ENCODE measurements at places on chromosomes 2 and 18.

DNA sequence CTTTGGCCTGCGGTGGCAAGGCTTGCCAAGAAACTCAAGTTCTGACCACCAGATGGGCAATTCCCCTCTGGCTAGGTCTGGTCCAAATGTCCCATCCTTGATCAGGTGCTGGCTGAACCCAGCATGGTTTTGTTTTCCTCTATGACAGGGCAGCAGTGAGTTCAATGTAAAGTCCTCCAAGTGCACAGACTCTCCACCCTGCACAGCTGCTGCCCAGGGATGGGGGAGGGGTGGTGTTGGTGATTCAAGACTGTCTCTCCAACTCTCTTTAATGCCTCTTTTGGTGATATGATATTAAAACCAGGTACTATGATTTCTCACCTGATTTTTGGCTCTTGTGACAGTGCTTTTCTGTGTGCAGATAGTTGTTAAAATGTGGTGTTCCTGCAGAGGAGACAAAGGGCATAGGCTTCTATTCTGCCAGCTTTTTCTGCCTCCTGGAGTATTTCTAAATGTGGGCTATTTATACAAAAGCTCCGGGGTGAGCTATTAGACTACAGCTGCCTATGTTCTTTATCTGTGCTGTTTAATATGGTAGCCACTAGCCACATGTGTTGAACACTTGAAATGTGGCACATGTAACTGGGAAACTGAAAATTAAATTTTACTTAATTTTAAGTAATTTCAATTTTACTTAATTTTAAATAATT, 64.0 kb upstream of the STK39 start:
- no peak for DNase-seq

DNA sequence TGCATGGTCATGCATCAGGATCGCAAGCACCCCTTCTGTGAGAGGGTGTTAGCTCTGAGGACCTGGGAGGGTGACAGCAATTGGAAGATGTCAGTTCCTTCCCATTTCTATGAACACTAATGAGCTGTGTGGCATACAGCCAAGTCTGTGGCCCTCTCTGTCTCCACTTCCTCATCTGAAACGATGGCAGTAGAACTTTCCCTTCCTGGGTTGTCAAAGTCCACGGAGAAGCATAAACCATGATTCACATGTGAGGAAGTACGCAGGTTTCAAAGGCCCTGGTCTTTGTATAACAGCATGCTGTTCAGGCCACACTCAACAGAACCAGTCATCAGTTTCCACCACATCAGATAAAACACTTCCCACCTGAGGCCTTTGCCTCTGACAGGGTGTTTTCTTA, 167.4 kb upstream of the RAB6C start:
- DNase-seq: no peak

GRCh38 chr2:217091531-217091930, 231.7 kb upstream of the TNP1 start:
- DNase-seq: no peak

- DNase-seq: no peak
Measured at GRCh38 chr2:64946769-64947247, 42.4 kb upstream of the SLC1A4 start.

DNA sequence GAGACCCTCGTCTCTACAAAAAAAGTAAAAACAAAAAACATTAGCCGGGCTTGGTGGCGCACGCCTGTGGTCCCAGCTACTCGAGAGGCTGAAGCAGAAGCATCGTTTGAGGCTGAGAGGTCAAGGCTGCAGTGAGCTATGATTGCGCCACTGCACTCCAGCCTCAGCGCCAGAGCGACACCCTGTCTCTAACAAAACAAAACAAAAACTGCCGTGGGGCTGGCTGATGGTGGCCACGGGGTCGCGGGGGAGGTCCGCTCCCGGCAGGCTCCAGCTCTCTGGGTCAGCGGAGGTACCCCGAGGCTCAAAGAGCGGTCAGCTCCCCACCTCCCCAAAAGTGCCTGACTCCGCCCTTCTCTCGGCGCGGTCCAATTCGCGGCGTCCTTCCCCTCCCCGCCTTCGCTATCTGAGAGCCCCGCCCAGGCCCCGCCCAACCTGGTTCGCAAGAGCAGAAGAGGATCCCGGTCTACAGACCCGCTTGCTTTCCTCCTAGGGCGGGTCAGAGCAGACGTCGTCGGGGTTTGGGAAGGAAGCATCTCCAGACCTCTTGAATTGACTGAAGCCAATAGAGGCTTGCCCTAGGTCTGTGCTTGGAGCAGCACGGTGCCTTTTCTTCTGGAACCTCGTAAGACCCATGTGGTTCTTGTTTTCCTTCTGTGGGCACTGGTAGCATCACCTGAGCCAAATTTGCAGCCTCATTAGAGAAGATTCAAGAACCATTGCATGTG, 7.8 kb downstream of the RAX start:
- no peak for DNase-seq

- DNase-seq: no peak
Measured at GRCh38 chr18:48781163-48781987, 169.4 kb downstream of the SMAD7 start.

DNA sequence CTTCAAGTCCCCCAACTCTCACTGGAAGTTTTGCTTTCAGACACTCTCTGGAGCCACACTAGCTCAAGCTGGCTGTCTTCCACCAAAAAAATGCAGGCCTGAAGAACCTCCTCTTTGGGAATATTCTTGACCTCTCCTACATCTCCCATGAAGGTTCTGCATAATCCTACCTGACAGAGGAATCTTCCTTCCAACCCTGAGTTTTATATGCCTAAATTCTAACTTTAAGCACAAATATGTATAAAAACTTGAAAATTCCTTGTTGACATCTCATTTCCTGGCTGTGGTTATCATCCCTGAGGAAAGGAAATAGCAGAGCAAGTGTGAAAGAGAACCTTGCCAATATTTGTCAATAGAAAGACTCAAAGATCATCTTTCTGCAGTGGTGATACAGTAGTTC, 249.0 kb downstream of the LPIN1 start:
- DNase-seq: no peak

- no peak for DNase-seq
Measured at GRCh38 chr2:219332542-219332941, at the start of gene RESP18. RESP18 (minus strand) TSS chr2:219332744.

DNA sequence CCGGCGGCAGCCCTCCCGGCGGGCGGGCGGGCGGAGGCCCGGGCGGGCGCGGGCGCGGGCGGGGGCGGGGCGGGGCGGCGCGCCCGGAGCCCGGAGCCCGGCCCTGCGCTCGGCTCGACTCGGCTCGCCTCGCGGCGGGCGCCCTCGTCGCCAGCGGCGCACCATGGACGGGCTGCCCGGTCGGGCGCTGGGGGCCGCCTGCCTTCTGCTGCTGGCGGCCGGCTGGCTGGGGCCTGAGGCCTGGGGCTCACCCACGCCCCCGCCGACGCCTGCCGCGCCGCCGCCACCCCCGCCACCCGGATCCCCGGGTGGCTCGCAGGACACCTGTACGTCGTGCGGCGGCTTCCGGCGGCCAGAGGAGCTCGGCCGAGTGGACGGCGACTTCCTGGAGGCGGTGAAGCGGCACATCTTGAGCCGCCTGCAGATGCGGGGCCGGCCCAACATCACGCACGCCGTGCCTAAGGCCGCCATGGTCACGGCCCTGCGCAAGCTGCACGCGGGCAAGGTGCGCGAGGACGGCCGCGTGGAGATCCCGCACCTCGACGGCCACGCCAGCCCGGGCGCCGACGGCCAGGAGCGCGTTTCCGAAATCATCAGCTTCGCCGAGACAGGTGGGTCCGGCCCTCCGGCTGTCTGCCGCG, at the start of gene INHBB:
Gene INHBB, plus strand, starts transcription at position 111 of the 641 bp plus-strand sequence. Its CDS starts 53 bp downstream, at position 164.
- no peak for DNase-seq

GRCh38 chr2:240341064-240341463, 94.4 kb upstream of the GPC1 start:
- no peak for DNase-seq

DNA sequence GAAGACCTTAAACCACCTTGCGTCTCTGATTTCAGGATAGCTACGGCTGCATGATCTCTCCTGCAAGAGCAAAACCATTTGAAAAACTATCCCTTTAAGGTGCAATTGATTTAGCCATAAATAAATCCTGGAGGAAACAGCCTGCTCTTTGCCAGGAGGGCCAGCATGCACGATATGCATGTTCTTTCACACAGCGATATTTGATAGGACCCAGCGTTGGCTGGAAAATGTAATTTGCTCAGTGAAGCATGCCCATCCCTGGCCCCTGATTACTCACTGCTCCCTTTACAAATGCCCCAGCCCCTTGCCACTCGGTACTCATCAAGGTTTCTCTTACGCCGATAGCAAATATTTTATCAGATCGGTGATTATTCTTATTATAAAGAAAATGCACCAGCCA, 315.4 kb downstream of the CDH2 start:
- DNase-seq: no peak

DNA sequence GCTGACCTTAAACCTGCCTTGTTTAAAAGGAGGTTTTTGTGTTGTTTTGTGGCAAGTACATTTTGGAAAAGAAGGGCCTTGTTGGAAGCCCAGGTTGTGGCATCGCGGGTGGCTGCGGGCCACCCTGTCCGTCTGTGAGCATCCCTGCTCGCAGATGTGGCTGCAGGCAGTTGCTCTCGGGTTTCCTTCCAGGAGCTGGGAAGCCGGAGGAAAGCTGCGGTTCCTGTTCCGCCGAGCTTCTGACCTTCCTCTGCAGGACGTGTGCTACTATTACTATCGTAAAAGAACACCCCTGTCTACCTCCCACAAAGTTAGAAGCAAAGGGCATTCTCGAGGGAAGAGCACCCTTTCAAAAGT, 766 bp downstream of the MFF start:
- DNase-seq: no peak

- DNase-seq: no peak
Measured at GRCh38 chr2:208872591-208872990, 466.0 kb downstream of the PTH2R start.

GRCh38 chr2:27714851-27715291, 51.2 kb downstream of the SLC4A1AP start:
- no peak for DNase-seq

DNA sequence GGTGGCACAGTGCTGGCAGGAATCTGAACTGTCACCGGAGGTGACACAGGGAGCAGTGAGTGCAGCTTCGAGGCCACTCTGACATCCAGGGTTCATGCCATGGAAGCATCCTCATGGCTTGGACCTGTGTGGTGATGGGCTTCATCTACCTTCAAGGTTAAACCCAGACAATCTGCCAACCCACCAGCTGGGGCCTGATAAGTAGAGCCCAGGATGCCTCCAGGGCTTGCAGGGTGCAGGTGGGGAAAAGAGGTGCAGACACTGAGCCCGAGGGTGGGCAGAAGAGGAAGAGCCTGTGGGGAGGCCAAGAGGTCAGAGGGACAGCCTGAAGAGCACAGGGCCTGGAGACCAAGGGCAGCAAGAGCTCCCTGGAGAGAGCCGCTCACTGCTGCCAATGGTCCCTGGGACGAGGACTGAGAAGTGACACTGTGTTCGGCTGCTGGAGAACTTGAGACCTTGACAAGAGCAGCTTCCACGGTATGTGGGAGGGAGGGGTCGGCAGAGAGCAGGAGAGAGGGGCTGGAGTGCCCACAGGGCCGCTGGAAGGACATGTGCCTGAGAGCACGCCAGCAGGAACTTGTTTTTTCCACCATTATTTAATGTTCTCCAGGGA, 8.1 kb upstream of the HES6 start:
- DNase-seq: no peak

GRCh38 chr2:194545978-194546377, 1111.0 kb upstream of the SLC39A10 start:
- DNase-seq: no peak

- no peak for DNase-seq
Measured at GRCh38 chr2:137117385-137117784, 352.0 kb downstream of the THSD7B start.

- DNase-seq: no peak
Measured at GRCh38 chr2:96501471-96501874, 3.7 kb downstream of the NEURL3 start.

DNA sequence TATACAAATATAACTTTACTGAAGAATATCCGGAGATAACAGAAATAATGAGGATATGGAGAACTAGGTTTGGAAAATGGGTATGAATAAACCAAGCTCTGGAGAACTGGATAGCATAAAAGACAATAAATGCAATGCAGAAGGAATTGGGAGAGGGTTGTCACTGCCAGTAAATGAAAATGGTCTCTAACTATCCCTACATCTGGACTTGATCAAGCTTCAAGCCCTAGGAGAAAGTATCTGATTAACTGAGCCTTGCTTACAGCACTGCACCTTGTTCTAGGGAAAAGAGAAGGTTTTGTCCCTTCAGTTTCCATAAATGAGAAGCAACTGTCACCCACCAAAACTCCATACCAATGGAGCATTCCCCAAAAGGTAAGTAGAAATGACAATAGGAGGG, 514.6 kb upstream of the ZEB2 start:
- no peak for DNase-seq

DNA sequence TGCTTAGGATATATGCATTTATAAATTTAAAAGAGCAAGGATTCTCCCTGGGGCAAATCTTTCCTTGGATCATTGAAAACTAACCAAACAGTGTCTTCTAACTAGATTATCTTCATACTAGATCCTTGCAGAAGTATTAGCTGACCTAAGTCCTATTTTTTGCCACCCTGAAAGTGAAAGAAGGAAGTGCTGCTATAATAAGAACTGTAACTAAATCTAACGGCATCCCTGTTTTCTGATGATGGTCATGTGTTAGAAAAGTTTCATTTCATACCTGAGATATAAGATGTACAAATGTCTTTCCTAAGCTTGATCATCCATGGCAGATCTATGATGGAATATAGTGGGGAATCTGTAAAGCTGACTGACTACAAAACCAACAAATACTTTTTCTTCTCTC, 102.7 kb downstream of the MAP2 start:
- DNase-seq: no peak

DNA sequence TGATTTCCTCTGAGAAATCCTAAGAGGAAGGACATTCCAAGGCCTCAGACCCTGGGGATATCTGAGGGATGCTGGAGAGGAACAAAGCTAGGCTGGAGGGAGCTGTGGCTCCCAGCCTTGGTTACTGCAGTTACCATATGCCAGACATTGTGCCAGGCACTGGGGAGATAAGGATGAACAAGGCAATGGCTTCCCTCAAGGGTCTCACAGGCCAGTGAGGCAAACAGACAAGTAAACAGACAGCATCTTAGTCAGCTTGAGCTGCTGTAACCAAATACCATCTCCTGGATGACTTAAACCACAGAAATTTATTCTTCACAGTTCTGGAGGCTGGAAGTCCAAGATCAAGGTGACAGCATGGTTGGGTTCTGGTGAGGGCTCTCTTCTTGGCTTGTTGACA, 91.8 kb downstream of the SKA1 start:
- no peak for DNase-seq

- DNase-seq: no peak
Measured at GRCh38 chr2:190069936-190070696, 7.6 kb upstream of the MSTN start.

DNA sequence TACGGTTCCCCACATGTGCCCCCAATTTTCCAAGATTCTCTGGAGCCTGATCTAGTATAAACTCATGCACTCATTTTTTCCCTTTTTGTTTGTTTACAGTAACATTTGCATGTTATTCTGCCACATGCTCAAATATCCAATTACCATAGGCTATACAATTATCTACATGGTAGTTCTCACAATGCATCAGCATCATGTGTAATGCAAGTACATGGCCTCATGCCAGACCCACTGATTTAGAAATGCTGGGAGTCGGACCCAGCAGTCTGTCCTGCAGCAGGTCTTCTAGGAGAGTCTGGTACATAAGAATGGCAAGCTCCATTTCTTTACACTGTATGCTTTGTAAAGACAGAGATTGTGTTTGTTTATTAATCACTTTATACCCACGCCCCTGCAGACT, 107.7 kb downstream of the CBLN2 start:
- DNase-seq: no peak

- DNase-seq: no peak
Measured at GRCh38 chr2:183035298-183035953, 2.8 kb downstream of the NCKAP1 start.

Measured in activated CD4-positive, alpha-beta T cell treated with anti-CD3 and anti-CD28 coated beads, Interleukin-2, amount 50 U/mL, for 4 hours (primary cell).